Activated CD4-positive, alpha-beta T cell treated with anti-CD3 and anti-CD28 coated beads, Interleukin-2, amount 10 ng/mL, durations not matched to agents 7 days and 5 days (primary cell): ENCODE measurements at places on chromosomes 11 and 22. TPM values are rescaled to one million over a fixed set of nuclear protein-coding genes. Genes with fewer than 3 reads are reported as not detected.

APOBEC3B gene
- total RNA-seq = 8.7 TPM

ATP5MG gene
- 272 TPM for total RNA-seq

NXPE4 gene
- total RNA-seq = not detected

IL18 gene
- not detected for total RNA-seq

YAP1 gene
- total RNA-seq = not detected

CRYAB gene
- not detected for total RNA-seq

DNA sequence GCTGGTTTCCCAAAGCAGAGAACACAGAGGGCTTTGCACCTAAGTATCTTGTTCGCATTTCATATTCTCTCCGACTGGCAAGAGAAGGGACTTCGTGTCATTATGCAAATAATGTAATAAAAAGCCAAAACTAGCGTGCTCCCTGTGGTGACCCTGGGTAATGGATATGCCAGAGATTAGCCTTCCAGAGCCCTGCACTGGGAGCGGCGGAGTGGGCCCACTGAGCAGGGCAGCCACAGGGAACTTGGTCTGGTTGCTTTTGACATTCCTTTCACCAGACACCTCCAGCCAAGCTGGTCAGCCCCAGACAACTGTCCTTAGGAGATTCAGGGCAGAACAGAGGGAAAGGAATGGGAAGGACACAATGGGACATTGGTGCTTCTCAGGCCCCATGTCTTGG is 56.1 kb downstream of the FLI1 start:
- peaks cover 72% of the 10 kb centered on the region for H3K4me1 ChIP-seq
- no peak overlapping the region for H3K4me3 ChIP-seq

DNA sequence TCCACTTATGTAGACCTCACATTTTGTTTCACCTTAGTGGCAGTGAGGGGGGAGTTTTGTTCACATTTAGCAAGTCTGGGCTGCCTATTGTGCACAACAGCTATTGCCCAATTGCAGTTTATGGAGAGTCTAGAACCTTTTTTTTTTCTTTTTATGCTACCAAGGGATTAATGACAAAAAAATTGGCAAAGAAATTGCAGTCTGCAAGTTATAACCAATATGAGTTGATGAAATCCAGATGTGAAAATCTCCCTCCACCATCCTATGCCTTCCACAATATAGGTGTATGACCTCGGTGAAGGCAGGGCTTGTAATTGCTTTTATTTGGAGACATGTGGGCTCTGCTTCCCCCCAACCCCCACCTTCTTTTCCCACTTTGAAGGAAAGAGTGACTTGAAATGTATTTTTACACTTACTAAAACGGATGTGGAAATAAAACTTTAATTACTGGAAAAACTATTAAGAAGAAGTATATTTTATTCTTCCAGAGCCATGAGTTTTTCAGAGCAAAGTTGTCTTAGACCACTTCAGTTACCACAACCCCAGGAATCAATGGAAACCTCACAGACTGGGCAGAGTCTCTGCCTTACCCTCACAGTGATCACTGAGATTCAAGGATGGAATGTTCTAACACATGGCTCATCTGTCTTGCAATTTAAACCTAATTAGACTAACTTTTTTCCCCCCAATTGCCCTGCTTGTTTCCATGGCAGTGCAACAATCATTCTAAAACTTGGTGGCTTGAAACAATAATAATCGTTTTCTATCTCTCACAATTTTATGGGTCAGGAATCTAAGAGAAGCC is 120.8 kb upstream of the SLC5A12 start:
- no peaks in the 10 kb centered on the region for H3K36me3 ChIP-seq
- no peaks in the 10 kb centered on the region for H3K27me3 ChIP-seq
- no peak for DNase-seq
- H3K4me1 ChIP-seq = no peaks in the 10 kb centered on the region

DNA sequence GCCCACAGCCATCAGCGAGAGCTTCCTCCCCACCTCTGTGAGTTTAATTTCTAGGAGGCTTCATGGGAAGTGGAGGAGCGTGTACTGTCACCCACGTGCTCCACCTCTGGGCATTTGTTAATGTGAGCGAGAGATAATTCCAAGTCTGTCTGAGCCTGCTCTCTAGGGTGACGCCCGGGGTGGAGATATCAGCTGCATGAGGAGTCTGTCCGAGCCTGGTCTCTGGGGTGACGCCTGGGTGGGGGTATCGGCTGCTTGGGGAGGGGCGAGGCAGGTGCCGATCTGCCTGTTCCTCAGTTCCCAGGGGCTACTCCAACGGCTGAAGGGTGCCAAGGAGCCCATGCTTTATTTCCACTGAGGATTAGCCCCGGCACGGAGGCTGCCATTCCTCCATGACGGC is 735.0 kb downstream of the BRD1 start:
- H3K27me3 ChIP-seq = no peaks in the 10 kb centered on the region
- no peak for DNase-seq
- no peaks in the 10 kb centered on the region for H3K4me1 ChIP-seq

- H3K4me3 ChIP-seq = no peak overlapping the region
- no peak overlapping the region for H3K27ac ChIP-seq
- H3K27me3 ChIP-seq = peaks cover 24% of the 10 kb centered on the region
- H3K4me1 ChIP-seq = peaks cover 7% of the 10 kb centered on the region
- DNase-seq = no peak
- no peaks in the 10 kb centered on the region for H3K36me3 ChIP-seq
These were observed 12.7 kb downstream of the MAP6 start for GRCh38 chr11:75656044-75656727.

DNA sequence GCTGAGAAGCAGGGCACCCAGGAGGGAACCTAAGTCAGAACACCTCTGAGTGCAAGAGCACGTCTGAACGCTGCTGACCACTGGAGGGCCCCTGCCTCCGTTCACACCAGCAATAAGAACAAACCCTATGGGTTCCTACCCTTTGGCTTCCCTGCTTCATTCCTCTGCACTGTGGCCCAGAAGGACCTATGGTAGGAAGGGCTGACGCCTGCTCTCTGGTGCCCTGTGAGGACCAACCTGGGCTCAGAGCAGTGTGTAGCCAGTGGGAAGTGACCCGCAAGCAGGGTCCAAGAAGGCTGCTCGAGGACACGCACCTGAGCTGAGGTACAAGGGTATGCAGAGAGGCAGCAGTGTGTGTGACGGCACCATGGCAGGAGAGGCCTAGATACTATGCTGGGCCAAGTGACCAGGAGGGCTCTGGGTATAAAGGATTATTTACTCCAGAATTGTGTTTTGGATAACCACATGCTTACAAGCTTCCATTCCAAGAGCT is 68.8 kb upstream of the CLTCL1 start:
- DNase-seq = no peak
- H3K4me3 ChIP-seq = no peak overlapping the region
- H3K27me3 ChIP-seq = no peaks in the 10 kb centered on the region
- H3K36me3 ChIP-seq = peaks cover 43% of the 10 kb centered on the region
- H3K4me1 ChIP-seq = no peaks in the 10 kb centered on the region
- no peak overlapping the region for H3K27ac ChIP-seq

DNA sequence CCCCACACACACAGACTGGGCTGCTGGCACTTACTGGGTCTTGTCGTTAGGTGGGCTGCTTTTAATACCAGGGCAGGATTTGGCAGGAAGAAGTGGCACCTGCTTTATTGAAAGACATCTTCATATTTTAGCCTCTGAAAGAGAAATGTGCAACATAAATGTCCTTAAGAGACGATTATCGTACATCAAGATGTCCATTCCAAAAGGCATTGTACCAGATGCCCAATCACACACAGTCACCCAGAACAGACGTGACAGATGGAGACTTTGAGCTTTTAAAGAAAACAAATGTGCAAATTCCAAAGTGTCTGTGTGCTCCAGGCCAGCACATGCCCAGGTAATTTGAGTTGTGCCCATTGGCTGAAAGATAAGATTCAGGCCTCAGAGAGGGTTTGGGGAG is 155.7 kb downstream of the RRAS2 start:
- H3K27me3 ChIP-seq = peaks cover 8% of the 10 kb centered on the region
- H3K36me3 ChIP-seq = no peaks in the 10 kb centered on the region
- H3K27ac ChIP-seq = no peak overlapping the region
- H3K4me1 ChIP-seq = peaks cover 8% of the 10 kb centered on the region

DNA sequence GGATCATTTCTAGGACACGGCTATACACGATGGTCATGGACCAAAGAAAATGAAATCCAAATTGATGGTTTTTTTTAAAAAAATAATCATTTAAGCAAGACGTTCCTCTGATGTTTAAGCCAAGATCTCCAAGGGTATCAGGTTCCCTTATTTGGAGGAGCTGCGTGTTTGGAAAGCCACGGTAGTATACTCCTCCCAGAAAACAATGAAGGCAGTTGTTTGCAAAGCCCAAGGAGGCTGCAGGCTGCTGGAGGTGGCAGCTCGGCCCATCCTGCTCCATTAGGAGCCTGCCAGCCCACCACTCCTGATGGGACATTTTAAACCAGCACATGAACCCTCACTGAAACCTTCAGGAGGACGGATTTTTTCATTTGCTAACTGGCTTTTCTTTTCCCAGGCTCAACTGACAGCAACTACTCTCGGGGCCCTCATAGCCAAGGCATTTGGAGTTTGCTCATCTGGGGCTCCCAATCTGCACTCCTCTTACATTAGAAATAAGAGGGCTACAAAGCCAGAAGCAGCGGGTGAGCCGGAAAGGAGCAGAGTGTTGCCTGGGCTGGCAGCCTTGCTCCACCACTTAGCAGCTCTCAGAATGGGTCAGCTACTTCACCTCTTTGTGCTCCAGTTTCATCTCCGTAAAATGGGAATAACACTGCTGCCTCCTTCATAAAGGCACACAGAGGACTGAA is 58.4 kb downstream of the ABTB2 start:
- H3K4me3 ChIP-seq = no peak overlapping the region
- H3K36me3 ChIP-seq = no peaks in the 10 kb centered on the region
- no peak for DNase-seq
- peaks cover 6% of the 10 kb centered on the region for H3K4me1 ChIP-seq
- no peak overlapping the region for H3K27ac ChIP-seq

DNA sequence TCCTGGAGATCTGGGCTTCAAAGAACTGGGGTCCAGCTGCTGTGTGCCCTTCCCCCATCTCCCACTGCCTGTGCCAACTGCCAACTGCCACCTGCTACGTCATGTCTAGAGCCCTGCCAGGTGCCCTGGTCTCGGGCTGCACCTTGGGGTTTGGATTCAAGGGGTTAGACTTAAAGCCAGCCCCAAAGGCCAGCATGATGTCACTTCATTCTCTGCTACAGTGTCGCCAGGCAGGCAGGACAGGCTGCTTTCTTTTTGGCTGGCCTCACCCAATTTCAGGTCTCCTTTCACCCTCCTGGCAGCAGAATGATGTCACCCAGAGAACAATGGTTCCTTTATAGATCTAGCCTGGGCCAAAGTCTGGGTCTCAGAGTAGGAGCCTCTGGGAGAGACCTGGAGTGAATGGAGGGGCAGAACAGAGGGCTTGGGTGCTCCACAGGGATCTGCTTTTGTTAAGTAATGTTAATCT is 79.5 kb upstream of the CRYBB3 start:
- H3K36me3 ChIP-seq = peaks cover 23% of the 10 kb centered on the region
- no peak overlapping the region for H3K4me3 ChIP-seq

- H3K4me1 ChIP-seq = no peaks in the 10 kb centered on the region
- peaks cover 2% of the 10 kb centered on the region for H3K36me3 ChIP-seq
- H3K27ac ChIP-seq = no peak within 1 kb of the TSS
- no peaks in the 10 kb centered on the region for H3K27me3 ChIP-seq
These were observed at the start of gene OR4C16 for GRCh38 chr11:55571828-55572227. Gene OR4C16, plus strand, starts transcription at chr11:55572128. Its CDS starts 0 bp downstream, at chr11:55572128.

- no peak for DNase-seq
- peaks cover 6% of the 10 kb centered on the region for H3K27me3 ChIP-seq
- no peak overlapping the region for H3K27ac ChIP-seq
- H3K36me3 ChIP-seq = peaks cover 17% of the 10 kb centered on the region
These were observed 10.2 kb upstream of the WEE1 start for GRCh38 chr11:9563196-9563730.

- no peak for DNase-seq
- peaks cover 3% of the 10 kb centered on the region for H3K27me3 ChIP-seq
- no peak overlapping the region for H3K4me3 ChIP-seq
- peaks cover 9% of the 10 kb centered on the region for H3K4me1 ChIP-seq
- no peak overlapping the region for H3K27ac ChIP-seq
- H3K36me3 ChIP-seq = no peaks in the 10 kb centered on the region
These were observed 55.2 kb upstream of the BARX2 start for GRCh38 chr11:129320494-129320893.
